Bone marrow (tissue), 2 donors: ENCODE measurements at places on chromosomes 4 and X.

DNA sequence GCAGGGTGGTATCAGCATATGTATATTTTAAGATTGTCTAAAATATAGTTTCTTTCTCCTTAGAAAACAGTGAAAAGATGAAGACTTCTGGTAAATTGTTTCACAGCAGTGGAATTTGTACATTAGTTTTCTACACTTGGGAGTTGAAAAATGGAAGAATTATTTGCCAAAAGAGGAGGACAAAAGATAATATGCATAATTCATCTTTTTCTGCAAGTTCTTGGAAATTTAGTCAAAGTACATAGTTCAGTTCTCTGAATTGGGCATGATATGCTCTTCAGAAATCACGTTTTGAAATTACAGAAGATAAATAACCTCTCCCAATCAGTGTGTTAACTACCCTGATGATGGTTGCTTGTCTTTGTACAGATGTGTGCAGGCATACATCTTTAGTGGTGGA is 47.0 kb downstream of the RBPJ start:
- DNase-seq, result no peak

- no peak for DNase-seq
Observed at GRCh38 chr4:169485086-169485485, 127.3 kb downstream of the NEK1 start.

DNA sequence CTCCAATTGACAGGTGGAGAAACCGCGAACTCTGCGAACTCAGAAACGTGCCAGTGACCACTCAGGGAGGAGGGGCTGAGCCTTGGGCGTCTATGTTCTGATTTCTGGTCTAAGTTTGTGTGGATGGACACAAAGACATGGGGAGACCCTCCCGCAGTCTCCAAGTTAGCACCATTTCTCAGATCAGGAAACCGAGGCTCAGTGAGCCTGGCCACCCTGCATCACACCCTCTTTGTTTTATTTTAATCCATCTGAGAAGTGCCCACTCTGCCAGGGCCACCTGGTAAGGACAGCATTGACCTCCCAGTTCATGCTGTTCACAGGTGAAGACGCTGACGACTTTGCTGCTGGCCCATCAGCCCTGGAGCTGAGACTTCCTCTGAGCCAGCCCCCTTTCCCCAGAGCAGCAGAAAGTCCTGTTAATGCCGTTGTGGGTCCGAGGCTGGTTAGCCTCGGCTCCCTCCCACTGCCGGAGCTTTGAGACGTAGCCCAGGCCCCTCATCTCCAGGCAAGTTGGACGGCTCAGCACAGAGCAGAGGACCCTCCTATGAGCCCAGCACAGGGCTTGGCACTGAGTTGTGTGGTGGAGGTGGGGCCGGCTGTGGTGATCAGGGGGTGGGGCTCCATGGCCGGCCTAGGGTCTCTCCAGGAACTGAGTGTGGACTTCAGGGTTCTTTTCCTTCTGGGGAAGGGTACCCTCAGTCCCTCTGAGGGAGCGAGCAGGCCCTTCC is 43.7 kb downstream of the PSAPL1 start:
- no peak for DNase-seq

DNA sequence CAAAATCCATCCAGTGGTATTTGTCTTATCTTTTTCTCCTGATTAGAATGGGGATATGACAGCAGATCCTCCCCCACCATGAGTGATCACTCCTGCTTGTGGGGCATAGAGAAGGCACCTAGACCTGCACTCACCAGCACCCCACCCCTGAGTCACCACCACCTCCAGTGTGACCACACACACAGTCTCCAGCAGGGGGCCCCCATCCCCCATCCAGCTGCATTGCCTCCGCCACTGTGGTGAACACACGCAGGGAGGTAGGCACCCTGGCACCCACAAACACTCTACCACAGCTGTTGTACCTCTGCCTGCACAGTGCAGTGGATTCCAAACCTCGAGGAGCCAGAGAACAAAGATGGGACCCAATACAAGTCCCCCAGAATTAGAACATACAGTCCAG is 9.0 kb upstream of the MAGEA8 start:
- no peak for DNase-seq

- DNase-seq, result no peak
Observed at GRCh38 chr4:145819101-145819852, 119.3 kb downstream of the ZNF827 start.

GRCh38 chrX:140767646-140768045 is 58.1 kb downstream of the LINC00632 start:
- no peak for DNase-seq
